NCI-H1417 (cell line): ENCODE measurements at places on chromosomes 3 and 15.

DNA sequence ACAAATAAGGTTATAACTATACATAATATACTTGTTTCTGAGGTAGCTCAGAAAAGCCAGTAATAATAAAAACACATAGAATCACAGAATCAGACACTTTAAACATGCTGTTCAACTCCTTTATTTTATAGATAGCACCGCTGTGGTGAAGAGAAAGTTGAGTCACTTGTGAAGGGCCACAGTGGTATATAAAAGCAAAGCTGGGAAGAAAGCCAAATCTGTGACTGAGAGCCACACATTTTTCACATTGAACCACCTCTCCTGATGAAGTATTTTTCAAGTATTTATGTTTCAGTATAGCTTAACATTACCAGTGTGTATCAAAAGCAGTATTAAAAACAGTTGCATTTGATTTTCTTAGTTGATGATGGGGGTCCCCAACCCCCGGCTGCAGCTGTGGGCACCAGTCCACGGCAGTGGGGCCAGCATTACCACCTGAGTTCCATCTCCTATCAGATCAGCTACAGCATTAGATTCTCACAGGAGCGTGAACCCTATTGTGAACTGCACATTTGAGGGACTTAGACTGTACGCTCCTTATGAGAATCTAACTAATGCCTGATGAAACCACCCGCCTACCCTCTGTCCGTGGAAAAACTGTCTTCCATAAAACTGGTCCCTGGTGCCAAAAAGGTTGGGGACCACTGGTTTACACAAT, 46.2 kb downstream of the TBL1XR1 start:
- DNase-seq, result peak; percentile 3

DNA sequence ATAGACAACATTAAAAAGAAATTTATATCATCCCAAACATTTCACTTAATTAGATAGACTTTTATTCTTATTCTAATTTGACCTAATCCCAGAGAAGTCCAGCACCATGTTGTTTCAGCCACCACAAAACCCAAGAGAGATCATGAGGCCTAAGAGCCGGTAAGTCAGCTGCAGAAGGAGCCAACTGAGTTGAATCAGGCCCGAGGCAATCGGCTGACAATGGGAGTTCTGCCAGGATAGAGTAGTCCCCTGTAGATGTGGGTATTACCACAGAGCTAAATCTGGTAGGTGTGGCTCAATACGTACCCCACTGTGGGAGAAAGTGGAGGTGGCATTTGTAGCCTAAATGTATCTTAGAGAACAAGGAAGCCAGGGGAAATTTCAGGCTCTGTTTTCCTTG, 49.7 kb upstream of the UMPS start:
- no peak for DNase-seq

DNA sequence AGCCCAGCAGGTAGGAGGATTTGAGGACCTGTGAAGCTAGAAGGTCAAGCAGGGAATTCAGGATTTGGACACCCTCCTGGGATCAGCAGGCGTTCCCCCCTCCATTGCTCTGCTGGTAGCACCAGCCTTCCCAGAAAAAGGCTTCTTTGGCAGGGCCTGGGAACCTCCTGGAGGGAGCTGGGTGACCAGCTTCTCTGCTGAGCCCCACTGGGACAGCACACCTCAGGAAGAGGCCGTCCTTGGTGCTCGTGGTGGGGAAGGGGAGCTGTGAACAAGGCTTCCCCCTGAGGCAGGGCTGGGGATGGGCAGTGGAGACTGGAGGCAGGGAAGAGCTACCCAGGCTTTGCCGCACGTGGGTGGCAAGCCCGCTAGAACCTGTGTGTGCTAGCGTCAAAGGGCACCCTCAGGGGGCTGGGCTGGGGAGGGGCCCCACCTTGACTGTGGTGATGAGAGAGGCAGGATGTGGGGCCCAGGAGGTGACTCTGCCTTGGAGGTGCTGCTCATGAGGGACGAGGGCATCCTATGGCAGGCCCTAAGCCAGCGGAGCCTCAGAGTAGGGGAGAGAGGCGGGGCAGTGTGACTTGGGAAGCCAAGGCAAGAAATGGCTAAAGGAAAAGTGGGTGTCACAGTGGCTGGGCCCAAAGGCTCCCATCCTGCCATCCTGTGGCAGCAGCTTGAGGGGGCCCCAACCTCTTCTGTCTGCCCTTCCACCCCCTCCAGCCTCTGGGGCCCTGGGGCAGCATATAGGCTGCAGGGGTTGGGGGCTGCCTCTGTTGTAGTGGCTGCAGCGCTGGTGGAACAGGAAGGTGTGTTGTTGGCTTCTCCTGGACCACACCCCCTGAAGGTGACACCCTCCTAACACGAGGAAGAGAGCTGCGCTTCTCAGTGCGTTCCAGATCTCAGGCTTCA, 20.7 kb downstream of the KLF13 start:
- DNase-seq, result no peak

DNA sequence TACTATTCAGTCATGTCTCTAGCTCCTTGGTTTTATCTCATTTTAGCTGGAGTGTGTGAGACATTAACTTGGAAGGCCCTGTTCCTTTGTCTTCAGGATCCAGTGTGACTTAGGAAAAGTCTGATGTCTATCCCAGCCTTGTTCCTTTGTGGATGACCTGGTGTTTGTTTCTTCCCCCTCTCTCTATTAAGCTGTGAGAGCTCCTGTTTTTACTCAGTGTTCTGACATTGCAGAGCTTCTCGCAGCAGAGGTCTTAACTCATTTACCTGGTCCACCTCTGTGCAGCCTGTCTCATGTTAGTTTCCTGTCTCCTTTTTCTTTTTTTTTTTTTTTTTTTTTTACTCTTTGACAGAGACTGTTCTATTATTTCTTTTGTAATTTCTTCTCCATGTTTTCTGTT, 43.1 kb downstream of the KLF13 start:
- no peak for DNase-seq

- DNase-seq, result no peak
Measured at GRCh38 chr3:79960594-79960993, 192.8 kb upstream of the ROBO1 start.

GRCh38 chr3:185503521-185503920, 4.7 kb upstream of the TMEM41A start:
- no peak for DNase-seq

DNA sequence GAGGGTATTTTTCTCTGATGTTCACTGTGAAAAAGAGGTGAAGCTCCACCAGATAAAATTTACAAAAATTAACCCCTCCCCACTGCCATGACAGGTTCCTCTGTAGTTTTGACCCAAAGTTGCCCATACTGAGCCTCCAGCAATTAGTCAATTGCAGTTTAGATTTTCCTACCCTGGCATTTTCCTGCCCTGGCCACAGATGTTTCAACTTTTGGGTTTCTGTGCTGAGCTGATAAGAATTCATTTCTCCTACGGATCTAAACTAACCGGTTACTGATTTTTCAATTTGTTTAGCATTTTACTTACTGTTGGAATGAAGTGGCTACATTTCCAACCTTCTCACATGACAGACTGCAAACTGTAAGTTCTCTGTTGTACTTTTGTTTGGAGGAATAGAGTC, 1346.1 kb upstream of the EPHA6 start:
- DNase-seq, result no peak

- peak; percentile 44 for DNase-seq
Measured at GRCh38 chr3:52055537-52056351, 627 bp downstream of the DUSP7 start.

GRCh38 chr15:39770748-39771689, 11.6 kb downstream of the FSIP1 start:
- no peak for DNase-seq

DNA sequence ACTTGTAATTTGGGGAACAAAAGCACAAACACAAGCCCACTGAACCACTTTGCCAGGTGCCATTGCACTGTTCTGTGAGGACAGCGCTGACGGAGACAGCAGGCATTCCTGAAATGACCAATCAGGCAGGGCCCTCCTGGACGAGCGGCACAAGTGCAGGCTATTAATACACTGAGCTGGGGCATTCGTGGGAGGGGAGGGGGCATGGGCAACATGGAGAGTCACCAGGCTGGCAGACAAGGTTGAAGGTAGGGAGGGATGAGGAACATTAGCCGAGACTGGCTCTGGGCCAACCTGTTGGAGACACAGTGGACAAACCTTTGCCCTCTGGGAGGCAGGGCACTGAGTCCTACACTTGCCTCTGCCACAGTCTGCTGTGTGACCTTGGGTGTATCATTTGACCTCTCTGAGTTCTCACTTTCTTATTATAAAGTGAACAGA, 45.6 kb downstream of the NOX5 start:
- DNase-seq, result no peak

GRCh38 chr15:81506936-81507335, 132.9 kb upstream of the TMC3 start:
- DNase-seq, result no peak

GRCh38 chr3:133591271-133591742, 17.8 kb downstream of the CDV3 start:
- no peak for DNase-seq

GRCh38 chr3:9247941-9248521, 1.4 kb downstream of the SRGAP3 start:
- DNase-seq, result no peak

DNA sequence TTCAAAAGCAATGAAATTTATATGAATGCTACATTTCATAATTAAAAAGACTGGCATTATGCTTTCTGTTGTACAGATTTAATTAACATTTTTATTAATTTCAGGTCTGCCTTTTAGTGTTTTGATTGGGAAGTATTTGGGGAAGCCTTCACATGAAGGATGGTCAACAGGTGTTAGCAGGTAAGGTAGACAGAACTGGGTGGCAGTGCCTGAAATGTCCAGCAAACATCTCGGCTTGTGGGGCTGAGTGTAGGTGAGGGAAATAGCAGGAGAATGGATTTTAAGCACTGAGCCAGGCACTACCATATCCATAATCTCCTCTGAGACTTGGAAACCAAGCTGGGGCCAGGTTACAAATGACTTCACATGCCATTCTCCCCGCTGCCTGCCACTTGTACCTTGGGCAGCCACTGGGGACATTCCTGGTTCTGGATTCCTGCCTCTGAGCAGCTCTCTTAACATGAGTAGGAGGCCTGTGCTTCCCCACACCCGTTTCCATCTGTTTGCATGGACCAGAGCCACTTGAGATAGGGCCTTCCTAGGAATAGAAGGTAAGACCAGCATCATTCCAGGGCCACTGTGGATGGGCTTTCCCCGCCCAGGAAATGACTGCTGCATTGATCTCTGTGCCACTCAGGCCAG, 125.9 kb upstream of the HES1 start:
- no peak for DNase-seq

- no peak for DNase-seq
Measured at GRCh38 chr3:173725507-173725906, 328.0 kb downstream of the NLGN1 start.

- DNase-seq, result no peak
Measured at GRCh38 chr15:69209661-69210060, 49.2 kb downstream of the GLCE start.

DNA sequence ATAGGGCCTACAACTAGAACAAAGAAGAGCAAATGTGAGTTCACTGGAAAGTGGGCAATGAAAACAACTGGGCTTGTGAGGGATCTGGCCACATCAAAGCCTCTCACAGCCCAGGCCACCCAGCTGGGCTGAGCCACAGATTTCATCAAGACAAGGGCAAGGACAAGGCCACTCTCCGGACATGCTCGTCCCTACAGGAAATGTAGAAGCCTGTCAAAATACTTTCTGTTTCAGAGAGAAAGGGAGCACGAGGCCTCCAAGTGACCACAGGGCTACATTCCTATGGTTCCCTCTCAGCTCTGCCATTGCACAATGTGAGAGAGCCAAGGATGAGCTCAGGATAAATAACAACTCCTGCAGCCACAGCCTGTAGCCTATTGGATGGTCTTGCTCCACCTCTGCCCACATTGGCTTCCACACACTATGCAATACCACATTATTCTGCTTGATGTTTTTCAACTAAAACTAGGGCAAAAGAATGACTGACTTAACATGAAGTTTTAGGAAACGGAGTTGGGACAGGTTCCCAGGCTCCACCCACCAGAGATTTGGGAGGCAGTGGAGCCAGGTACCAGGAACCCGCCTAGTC, 12.1 kb downstream of the TBC1D2B start:
- DNase-seq, result no peak

- no peak for DNase-seq
Measured at GRCh38 chr3:44050101-44050500, 191.6 kb upstream of the TOPAZ1 start.

DNA sequence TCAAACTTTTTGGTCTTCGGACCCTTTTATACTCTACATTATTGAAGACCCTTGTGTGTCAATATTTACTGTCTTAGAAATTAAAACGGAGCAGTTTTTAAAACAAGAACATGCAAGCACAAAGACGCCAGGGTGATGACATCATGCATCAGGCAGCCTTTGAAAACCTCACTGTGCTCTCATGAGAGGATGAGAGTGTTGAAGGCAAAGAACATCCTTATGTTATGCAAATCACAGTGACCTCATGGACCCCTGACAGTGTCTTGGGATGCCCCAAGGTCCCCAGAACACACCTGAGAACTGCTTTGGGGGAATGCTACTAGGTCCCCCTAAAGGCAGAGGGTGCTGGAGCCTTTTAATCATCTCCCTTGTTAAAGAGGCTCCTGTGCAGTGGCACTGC, 51.6 kb downstream of the CHDH start:
- no peak for DNase-seq
